ENCODE measurements at places on chromosomes 3 and 15.

DNA sequence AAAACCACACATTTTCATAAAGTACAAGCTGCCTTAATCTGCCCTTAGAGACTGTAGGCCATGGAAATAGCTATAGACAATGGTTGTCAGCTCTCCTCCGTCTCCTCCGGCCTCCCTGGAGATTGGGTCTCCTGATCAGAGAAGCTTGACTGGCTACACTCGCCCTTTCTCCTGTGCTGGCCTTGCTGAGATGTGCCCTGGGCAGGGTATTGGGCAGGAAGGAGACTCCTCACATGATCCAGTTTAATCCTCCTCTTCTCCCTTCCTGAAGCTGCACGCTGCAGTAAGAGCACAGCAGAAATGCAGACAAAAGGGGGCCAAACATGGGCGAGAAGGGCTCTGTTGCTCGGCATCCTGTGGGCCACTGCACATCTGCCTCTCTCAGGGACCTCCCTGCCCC lies at the start of gene SLC24A5:
SLC24A5 (plus strand) TSS at position 246 of the 400 bp plus-strand sequence; CDS start at position 301, 55 bp downstream.
- no peak for DNase-seq

DNA sequence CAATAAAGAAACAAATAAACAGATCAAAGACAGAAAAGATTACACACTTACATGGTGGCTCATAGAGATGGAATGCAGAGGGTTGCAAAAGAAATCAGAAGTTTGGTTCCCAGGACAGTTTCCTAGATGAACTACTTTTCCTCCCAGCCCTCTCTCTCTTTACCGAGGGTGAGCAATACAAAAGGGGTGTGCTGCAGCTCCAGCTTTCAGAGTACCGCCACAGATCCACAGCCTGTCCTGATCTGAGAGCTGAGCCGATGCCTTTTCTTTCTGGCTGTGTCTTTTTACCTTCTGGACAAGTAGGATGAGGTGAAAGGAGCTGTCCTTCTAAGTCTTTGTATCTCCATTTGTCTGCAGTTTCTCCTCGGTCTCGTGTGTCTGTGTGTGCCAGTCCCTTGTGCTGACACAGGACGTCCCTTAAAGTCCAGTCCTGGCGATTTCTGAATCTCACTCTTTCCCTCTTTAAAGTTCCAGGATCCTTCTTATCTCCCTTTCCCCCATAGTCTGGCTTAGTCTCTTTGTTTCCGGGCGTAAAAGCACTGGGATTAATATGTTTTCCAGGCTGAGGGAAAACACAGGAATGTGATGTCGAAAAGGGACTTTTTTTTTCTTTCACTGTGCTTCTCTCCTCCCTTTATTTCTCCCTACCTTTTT lies 540 bp downstream of the CCDC80 start:
- no peak for DNase-seq

- no peak for DNase-seq
Measured at GRCh38 chr3:55989366-55989765, 478.9 kb downstream of the ERC2 start.

DNA sequence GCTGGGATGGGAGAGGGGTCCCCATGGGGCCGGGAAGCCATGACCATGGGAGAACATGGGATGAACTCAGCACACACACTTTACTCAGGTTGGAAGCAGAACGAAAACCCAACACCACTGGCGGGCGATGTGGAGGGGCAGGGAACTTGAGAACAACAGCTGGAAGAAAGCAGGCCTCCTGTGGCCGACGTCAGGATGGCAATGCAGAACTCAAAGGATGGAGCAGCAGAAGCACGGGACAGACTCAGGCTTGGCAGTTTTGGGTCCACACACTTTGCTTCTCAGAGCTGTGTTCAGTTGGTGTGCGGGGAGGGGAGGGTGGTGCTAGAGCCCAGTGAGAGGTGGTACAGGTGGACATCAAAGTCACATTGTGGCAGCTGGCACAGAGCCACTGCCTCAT lies 80.7 kb downstream of the SEC22A start:
- DNase-seq, result no peak

DNA sequence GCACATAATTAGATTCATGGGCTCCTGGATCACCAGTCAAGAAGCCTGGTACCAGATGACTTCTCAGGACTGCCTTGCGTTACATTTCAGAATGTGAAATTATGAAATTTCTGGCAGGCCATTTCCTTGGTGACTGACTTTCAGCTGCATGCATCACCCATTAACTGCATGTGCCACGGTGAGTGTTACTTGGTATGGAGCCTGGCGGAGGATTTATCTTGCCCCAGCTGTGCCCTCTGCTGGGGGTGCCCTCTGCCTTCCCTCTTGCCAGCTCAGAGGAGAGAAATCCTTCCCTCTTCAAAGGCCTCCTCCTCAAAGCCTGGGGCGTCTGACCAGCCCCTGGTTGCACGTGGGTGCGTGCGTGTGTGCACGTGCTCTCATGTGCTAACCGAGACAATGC lies 57.7 kb upstream of the CTSH start:
- no peak for DNase-seq

- peak; percentile 30 for DNase-seq
Measured at GRCh38 chr15:58515807-58516206, 84.0 kb downstream of the LIPC start.

DNA sequence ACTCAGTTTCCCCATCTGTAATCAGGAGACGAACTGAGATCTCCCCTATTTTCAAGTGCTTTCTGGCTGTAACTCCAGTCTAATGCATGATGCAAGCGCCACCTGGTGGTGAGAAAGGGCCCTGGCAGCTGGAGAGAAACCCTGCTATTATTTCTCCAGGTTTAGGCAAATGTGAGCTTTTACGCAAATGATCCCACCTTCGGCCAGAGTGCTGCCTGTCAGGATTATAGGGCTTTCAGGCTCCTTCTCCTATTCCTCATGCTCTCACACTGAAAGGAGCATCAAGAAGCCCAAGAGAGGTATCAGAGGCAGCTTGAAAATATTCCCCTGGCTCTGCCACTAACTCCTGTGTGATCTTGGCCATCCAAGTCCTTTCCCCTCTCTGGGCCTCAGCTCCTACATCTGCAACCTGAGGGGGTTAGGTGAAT lies 93.9 kb upstream of the RASGRF1 start:
- DNase-seq, result peak; percentile 85

GRCh38 chr3:38003817-38004414 lies 13.3 kb downstream of the VILL start:
- no peak for DNase-seq

DNA sequence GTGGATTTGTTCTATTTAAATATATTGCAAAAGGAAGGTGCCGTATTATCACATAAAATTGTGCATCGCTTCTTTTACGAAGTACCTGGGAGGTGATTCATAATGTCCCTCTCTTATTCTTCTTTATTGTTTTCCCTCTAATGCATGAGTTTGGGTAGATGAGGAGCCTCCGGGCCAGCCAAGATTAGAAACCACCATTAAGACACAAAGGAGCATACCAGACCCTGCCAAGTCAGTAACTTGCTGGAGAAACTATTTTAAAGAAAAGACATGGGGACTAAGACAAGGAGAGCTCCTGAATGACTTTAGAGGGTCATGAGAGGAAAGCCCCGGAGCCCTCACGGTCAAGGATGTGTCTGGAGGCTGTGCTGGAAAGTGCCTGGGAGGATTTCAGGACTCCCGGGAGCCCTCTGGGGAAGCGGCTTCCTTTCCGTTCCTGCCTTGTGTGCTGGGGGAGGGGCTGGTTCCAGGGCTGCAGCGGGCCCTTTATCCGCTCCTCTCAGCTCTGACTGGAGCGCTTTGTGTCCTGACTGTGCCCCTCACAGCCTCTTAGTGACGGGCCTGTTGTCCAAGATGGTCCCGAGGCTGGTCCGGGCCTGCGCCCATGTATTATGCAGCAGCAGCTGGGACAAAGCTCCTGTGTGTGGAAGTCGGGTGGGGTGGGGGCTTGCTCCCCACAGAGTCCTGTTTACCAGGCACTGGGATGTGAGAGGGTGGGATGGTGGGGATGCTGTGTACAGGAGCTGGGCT lies 35.7 kb downstream of the CORO2B start:
- no peak for DNase-seq

- DNase-seq, result no peak
Measured at GRCh38 chr15:32636410-32636809, 5.1 kb upstream of the SCG5 start.

DNA sequence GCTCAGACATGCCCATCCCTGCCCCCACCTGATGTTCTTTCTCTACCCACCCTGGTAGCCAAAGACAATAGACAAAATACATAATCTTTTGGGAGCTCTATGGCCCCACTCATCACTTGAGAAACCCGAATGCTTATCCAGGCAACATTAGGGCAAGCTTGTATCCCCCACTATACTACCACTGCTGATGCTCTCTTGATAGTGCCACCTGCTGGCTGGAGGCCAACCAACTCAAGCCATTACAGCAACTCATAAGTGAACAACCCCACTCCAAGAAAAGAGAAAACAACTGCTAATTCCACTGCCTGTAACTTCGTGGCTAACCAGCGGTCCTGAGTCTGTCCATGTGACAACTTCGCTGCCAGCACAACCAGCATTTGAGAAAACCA lies 342.5 kb upstream of the TGFBR2 start:
- DNase-seq, result peak; percentile 8

DNA sequence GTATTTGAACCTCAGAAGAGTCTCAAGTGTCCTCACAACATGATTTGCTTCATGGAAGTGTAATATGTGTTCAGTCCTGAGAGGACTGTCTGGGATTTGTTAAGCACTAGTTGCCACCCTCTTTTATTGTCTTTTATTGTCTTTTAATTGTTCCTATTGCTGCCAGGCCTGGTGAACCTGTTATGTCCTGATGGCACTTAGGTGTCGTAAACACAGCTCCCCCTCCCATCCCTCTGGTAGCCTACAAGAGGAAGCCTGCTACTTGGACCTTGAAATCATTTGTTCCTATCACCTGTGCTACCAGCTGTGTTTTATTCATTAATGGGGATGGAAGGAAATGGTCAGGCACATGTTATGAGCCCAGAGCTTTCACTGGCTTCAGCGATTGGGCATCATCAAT lies 19.3 kb downstream of the CCNB2 start:
- no peak for DNase-seq

DNA sequence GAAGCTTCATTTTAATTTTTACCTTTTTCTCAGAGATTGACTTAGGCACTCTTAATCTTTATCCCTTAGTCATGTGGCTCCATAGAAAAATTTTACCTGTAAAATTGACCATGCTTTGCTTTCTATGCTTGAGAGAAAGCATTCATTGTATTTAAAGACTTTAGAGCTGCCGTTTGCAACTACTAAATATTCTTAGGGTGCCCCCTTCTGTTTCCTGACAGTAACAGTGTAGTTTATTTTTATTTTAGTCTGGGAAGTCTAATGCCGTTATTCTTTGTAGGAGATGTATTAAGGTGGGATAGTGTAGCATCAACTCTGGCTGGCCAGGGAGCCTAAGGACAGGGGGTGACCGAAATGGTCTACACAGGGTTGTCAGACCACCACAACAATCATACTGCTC lies 84.5 kb upstream of the SYNPR start:
- peak; percentile 39 for DNase-seq

- no peak for DNase-seq
Measured at GRCh38 chr15:72724028-72724427, 38.0 kb downstream of the BBS4 start.

DNA sequence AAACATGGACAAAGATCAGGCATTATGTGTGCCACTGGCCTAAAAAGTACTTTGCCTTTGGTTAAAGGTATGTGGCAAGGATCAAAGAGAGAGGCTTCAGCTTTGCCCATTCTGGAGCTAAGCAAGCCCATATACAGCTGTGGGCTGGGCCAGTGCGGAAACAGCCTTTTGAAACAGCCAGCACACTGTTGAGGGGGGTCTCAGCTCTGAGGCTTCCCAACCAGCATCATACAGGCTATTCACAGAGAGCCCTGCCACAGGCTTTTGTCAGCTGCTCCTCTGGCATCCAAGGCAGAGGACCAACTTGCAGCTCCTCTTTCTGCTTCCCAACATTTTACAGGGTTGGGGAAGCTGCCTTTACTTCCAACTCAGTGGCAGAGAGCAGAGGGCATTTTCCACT lies 63.2 kb upstream of the FOXB1 start:
- no peak for DNase-seq

- no peak for DNase-seq
Measured at GRCh38 chr3:99541181-99541580, 97.2 kb upstream of the COL8A1 start.

DNA sequence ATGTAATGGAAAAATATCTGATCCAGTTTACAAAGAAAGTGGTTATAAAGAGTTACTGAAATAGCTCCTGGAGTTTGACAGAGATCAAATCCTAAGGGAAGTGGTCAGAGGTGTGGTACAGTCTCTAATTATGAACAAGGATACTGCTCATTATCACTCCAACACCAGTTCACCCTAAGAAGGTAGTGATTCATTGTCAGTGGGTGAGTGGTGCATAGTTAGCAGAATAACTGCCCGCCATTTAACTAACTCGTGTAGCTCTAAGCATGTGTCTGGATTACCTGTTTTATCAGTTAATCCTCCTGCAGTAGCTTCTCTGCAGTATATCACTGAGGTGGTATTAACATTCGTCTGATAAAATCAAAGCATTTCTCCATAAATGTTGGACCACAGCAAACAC lies 700.1 kb downstream of the NLGN1 start:
- DNase-seq, result no peak

GRCh38 chr15:93300796-93301195 lies 211.8 kb upstream of the RGMA start:
- DNase-seq, result no peak

GRCh38 chr15:94453227-94453988 lies 222.0 kb downstream of the MCTP2 start:
- no peak for DNase-seq

- DNase-seq, result peak; percentile 37
Measured at GRCh38 chr3:15171096-15171495, 35.0 kb upstream of the CAPN7 start.

GRCh38 chr15:88980498-88980897 lies 67.3 kb upstream of the MFGE8 start:
- no peak for DNase-seq

- DNase-seq, result no peak
Measured at GRCh38 chr3:78529601-78530000, 1238.2 kb downstream of the ROBO1 start.

GRCh38 chr3:21729888-21730459 lies 21.0 kb downstream of the ZNF385D start:
- DNase-seq, result no peak

GRCh38 chr3:97148931-97149330 lies 334.5 kb downstream of the EPHA6 start:
- DNase-seq, result no peak

DNA sequence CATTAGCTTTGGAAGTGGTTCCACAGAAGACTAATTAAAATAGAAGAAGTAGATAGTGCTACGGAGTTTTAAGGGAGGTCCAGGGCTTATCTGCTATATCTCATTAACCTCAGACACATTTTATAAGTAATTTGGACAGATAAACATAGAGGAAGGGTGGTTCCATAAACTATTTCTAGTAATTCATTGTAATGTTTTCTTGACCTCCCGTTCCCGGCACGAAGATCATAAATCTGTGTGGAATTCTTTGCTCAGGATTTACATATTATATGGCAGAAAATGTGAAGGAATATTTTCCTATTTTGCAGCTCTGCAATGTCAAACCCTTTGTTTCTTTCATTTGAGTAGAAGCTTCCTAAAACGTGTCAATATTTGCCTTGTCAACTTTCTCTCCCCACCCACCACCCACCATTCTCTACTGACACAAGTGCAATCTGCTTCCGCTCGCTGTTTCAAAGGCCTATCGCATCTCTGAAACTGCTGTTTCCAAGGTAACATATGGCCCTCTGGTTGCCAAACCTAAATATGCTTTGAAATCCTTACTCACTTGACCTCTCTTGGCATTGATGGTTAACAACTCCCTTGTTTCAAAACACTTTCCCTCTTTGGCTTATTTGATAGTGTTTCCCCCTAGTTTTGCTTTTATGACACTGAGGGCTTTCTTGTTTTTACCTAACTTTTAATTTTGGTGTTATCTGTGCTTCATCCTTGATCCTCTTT lies 21.4 kb upstream of the PLSCR5 start:
- DNase-seq, result no peak

Measured in hematopoietic multipotent progenitor cell treated with erythropoietin and hydrocortisone succinate and interleukin-3 and kit ligand, for 6 days (in vitro differentiated cells).